T-helper 2 cell treated with Interferon-gamma antibody and Interleukin-4, amounts not matched to agents 5 μg/mL and 100 μg/mL, for 36 hours (primary cell): ENCODE measurements at places on chromosomes 12 and 14.

DNA sequence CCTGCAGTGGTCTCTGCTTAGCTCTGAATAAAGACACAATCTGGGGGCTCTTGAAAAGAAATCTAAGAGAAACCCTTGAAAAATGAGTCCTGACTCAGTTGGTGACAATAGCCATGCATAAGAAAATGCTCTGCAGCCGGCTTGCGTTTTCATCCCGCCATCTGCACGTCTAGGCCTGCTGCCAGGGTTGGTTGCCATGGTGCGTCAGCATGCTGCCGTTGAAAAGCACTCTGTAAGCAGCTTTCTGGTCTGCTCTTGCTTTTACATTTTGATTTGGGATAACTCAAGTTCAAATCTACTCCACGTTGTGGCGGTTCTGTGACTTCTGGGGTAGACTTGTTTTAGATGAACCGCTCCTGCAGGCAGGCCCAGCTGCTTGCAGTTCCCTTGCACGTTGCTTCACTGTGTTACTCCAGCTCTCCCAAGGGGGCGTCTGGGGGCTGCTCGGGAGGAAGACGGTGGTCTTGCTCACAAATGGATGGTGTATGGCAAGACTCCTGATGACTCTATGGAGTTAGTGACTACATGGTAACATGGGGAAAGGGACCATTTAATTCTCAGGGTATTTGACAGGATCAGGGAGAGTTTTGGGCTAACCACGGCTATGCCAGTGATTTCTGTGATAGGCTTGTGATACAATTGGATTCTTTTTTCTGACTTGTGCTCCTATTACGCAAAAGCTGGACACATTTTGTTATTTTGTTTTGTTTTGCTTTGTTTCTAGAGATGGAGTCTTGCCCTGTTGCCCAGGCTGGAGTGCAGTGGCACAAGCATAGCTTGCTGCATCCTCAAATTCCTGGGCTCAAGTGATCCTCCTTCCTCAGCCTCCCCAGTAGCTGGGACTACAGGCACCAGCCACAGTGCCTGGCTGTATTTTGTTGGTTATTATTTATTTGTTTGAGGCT lies 15.8 kb downstream of the WNT5B start:
- H3K36me3 ChIP-seq, result no peaks in the 10 kb centered on the region
- peaks cover 19% of the 10 kb centered on the region for H3K27me3 ChIP-seq
- H3K4me1 ChIP-seq, result peaks cover 8% of the 10 kb centered on the region
- no peak overlapping the region for H3K27ac ChIP-seq
- no peak overlapping the region for H3K4me3 ChIP-seq

GRCh38 chr12:47987411-47988072 lies 16.7 kb downstream of the COL2A1 start:
- no peak overlapping the region for H3K4me3 ChIP-seq
- H3K36me3 ChIP-seq, result no peaks in the 10 kb centered on the region
- peaks cover 31% of the 10 kb centered on the region for H3K27me3 ChIP-seq
- H3K27ac ChIP-seq, result no peak overlapping the region
- no peak for DNase-seq

DNA sequence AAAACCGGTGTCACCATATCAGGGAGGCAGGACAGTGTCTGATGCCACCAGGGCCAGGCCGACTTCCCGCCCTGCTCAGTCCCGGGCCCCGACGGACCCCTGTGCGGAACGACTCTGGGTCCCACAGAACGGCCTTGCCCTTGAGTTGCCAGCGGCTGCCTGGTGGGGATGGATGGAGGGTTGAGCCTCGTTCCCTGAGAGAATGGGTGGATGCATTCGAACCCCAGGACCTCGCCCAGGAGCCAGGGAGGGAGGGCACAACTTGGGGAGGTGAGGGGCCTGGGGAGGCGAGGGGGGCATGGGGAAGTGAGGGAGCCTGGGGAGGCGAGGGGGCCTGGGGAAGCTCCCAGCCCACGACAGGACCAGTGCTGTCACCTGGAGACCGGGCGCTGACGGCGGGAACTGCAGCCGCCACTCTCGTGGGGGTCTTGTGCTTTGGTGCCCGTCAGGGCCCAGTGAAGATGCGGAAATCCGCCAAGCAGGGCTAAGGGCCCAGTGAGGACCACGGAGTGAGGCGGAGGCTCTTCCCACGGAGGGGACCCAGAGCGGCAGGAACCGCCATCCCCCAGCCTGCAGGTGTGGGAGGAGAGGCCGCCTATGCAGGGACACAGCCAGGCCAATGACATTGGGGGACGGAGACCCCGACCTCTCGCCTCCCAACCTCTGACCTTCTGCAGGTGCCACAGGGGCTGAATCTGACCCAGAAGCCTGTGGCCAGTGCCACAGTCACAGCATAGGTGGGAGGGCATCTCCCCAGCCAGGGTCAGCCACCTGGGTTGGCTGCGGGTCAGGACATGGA lies 74.4 kb upstream of the GALNT9 start:
- no peak for DNase-seq
- no peaks in the 10 kb centered on the region for H3K36me3 ChIP-seq
- H3K4me1 ChIP-seq, result no peaks in the 10 kb centered on the region
- no peak overlapping the region for H3K27ac ChIP-seq
- H3K27me3 ChIP-seq, result peaks cover 4% of the 10 kb centered on the region
- H3K4me3 ChIP-seq, result no peak overlapping the region

GRCh38 chr14:96264853-96265252 lies 8.8 kb downstream of the BDKRB1 start:
- no peak for DNase-seq
- H3K27ac ChIP-seq, result no peak overlapping the region
- no peaks in the 10 kb centered on the region for H3K4me1 ChIP-seq
- peaks cover 6% of the 10 kb centered on the region for H3K27me3 ChIP-seq

DNA sequence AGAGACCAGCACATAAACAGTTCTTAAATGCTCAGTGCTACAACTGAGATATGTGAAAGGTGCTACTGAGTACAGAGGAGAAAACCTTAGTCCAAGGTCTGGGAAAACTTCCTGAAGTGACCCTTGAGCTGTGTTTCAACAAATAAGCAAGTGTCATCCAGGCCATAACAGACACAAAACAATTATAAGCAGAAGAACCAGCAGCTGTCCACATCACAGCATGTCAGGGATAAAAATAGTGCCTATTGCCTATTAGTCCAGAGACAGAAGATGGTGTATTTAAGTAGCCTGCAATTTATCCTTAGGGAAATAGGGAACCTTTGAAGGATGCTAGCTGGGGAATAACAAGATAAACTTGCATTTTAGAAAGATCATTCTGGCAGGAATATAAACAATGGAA lies 237.8 kb downstream of the SPTSSA start:
- H3K4me3 ChIP-seq, result no peak overlapping the region
- H3K27me3 ChIP-seq, result peaks cover 22% of the 10 kb centered on the region
- no peaks in the 10 kb centered on the region for H3K36me3 ChIP-seq
- peaks cover 24% of the 10 kb centered on the region for H3K4me1 ChIP-seq

- H3K27ac ChIP-seq, result no peak overlapping the region
- H3K4me3 ChIP-seq, result no peak overlapping the region
- no peak for DNase-seq
- H3K27me3 ChIP-seq, result peaks cover 18% of the 10 kb centered on the region
These were observed 403.8 kb downstream of the PCNX1 start for GRCh38 chr14:71311061-71311460.

DNA sequence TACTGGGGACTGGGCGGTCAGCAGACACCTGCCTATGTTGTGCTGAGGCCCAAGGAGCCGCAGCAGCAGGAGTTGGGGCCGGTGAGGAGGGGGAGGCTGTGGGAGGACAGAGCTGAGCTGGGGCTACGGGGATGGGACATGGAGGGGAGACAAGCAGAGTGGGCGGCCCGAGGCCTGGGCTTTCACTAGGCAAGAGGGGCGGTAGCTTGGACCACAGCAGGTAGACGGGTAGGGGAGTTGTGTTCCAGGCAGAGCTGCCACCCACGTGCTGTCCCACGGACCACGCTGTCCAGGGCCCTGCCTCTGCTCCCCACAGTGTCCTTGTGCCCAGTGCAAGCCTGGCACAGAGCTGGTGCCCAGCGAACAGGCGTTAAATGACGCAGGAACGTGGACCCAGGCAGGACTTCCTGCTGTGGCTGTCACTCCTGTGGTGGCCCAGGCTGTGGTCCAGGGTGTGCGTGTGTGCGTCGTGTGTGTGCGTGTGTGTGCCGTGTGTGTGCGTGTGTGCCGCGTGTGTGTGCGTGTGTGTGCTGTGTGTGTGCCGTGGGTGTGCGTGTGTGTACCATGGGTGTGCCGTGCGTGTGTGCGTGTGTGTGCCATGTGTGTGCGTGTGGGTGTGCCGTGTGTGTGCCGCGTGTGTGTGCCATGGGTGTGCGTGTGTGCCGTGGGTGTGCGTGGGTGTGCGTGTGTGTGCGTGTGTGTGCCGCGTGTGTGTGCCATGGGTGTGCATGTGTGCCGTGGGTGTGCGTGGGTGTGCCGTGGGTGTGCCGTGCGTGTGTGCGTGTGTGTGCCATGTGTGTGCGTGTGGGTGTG lies 6.8 kb downstream of the CEP170B start:
- no peak overlapping the region for H3K27ac ChIP-seq
- no peaks in the 10 kb centered on the region for H3K4me1 ChIP-seq
- no peak for DNase-seq
- no peak overlapping the region for H3K4me3 ChIP-seq

DNA sequence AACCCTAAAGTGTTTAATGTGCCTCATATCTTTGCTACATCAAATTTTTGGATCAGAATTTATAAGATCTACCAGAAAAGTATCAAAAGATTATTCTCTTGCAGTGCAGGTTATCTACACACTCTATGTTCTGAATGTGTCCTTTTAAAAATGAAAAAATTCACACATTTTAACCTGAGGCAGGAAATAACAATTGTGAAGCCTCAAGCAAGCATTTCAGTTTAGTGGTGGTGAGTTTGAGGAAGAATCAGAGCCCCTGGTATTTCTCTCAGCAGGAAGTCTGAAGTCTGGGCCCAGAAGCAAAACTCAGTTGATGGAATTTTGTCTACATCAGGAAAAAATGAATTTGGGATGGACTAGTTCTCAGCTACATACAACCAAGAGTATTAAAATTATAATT lies 137.0 kb upstream of the PZP start:
- H3K4me3 ChIP-seq, result no peak overlapping the region
- H3K36me3 ChIP-seq, result no peaks in the 10 kb centered on the region
- H3K27ac ChIP-seq, result no peak overlapping the region
- peaks cover 4% of the 10 kb centered on the region for H3K27me3 ChIP-seq
- peaks cover 20% of the 10 kb centered on the region for H3K4me1 ChIP-seq

- H3K4me1 ChIP-seq, result peaks cover 13% of the 10 kb centered on the region
- H3K27me3 ChIP-seq, result no peaks in the 10 kb centered on the region
- no peak overlapping the region for H3K4me3 ChIP-seq
- no peak for DNase-seq
- H3K36me3 ChIP-seq, result peaks cover 29% of the 10 kb centered on the region
These were observed 210.4 kb downstream of the ITPR2 start for GRCh38 chr12:26622601-26623000.

DNA sequence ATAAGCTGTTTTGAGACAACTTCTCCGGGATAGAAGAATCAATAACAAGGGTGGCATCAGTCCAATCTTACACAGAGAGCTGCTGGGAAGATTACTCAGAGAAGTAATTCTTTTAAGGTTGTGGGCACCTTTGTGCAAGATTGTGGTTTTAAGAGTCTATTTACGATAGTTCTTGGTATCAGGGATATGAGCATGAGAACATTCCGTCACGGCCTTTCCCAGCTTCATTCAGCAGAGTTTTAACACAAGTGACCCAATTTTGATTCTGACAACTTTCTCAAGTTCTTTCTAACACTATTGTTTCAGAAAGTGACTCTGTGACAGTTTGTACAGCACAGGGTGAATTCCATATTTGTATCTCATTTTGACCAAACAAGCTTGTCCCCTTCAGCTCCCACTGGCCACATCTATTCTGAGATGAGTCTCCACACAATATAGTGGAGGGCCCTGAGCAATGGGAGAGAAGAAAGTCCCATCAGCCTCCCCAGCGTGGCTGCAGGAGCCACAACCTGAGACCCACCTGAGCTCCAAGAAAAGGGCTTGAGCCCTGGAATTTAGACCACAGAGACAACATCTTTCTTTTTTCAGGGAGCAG lies 869.2 kb downstream of the TMEM121 start:
- H3K4me3 ChIP-seq, result peak overlapping the region; percentile 21
- H3K27me3 ChIP-seq, result peaks cover 12% of the 10 kb centered on the region

- peak within 1 kb of the TSS; percentile 90 for H3K27ac ChIP-seq
- peaks cover 22% of the 10 kb centered on the region for H3K27me3 ChIP-seq
- H3K4me1 ChIP-seq, result peaks cover 24% of the 10 kb centered on the region
- peak within 1 kb of the TSS; percentile 85 for H3K4me3 ChIP-seq
- peak; percentile 37 for DNase-seq
These were observed at the start of gene TGFB3 for GRCh38 chr14:75981426-75982265. TGFB3 (minus strand) TSS chr14:75981995; CDS start chr14:75980893, 1,102 bp downstream.

DNA sequence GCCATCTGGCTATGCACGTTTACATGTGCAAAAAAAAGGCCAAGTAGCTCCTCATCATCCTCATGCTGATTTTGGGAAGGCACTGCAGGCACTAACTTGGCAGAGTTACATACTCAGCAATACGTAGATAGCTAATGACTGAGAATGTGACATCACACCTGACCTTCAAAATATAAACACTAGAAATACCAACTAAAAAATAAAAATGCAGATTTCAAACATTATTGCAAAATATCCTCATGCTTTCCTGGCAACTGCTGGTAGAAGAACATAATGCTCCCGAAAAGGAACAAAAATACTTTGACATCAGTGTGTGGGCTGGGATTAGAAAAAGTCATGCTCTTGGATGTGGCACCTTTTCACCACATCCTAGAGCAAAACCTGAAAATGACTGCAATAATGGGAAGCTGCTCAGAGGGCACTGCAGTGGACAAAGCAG lies 153.2 kb upstream of the ABCD2 start:
- no peaks in the 10 kb centered on the region for H3K27me3 ChIP-seq
- H3K4me1 ChIP-seq, result no peaks in the 10 kb centered on the region
- H3K27ac ChIP-seq, result no peak overlapping the region
- no peak for DNase-seq

DNA sequence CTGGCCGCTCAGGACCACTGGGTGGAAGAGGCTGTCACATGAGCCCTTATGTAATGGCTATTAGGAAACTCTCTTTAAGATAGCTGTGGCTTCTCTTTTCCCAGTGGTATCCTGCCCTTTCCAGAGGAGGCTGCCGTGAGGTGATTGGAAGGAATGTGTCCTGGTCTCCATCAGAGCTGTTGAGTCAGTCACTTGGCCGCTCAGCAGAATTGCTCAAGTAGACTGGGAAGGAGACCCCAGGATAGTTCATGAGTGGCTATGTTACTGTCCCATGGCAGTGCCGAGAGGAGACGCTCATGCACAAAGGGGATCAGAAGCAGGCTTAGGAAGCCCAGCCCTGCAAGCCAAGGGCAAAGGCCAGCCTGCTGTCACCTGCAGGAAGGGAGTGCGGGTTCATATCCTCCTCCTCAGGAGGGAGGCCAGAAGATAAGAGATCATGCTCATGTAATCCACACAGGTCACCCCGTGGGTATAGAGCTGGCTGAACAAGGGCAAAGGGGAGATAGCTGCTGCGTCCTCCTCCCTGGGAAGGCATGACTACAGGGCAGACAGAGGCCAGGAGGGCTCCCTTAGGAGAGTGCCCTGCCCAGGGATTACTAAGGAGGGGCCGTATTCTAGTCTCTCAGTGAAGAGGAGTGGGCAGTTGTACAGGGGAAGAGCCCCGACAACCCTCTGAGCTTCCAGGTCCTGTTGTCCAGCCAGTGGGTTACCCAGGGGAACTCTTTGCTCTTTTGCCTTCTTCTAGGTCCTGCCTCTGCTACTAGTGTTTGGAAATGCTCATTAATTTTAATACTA lies 137.0 kb upstream of the MAX start:
- no peaks in the 10 kb centered on the region for H3K36me3 ChIP-seq
- no peak overlapping the region for H3K4me3 ChIP-seq
- H3K27ac ChIP-seq, result no peak overlapping the region
- H3K27me3 ChIP-seq, result no peaks in the 10 kb centered on the region

GRCh38 chr14:98766818-98767217 lies 505.2 kb downstream of the BCL11B start:
- H3K27me3 ChIP-seq, result peaks cover 21% of the 10 kb centered on the region
- H3K4me1 ChIP-seq, result no peaks in the 10 kb centered on the region
- no peaks in the 10 kb centered on the region for H3K36me3 ChIP-seq
- H3K27ac ChIP-seq, result no peak overlapping the region
- no peak for DNase-seq
